ENCODE measurements at places on chromosomes 6 and 20.

DNA sequence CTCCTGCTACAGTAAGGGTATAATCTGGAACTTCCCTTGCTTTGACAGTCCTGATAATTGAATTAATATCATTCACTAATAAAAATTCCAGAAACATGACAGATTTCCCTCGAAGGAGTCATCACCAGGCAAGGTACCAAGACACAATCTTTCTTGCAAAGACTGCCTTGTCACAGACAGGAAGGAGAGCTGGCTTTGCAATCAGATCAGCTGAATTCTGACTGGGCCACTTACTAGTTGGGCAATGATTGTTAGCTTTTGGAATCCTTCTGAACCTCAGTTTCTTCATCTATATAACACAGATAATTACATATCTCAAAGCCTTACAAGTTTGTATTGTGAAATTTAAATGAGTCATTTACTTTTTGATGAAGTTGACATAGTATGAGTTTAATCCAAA lies 344.2 kb downstream of the RFPL4B start:
- DNase-seq, result no peak

- DNase-seq, result peak; percentile 41
Observed at GRCh38 chr20:17735959-17736621, 36.3 kb downstream of the BANF2 start.

- no peak for DNase-seq
Observed at GRCh38 chr6:51842061-51842803, 245.2 kb downstream of the PKHD1 start.

DNA sequence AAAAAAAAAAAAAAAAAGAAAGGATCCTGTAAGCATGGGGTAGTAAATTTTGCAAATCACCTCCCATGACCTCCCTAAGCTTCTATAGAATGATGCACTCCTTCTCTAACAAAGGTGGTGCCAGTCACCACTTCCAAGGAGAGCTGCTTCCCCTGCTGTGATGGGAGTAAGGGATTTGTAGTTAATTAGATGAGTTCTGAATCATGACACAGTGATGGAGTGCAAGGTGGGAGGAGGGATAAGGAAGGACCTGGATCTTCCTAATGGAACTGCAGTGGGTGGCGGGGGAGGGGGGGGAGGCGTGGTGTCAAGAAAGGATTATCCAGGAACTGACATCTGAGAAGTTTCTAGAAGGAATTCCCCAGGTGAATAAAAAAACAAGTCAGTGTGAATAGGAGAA lies 47.8 kb downstream of the NRN1 start:
- DNase-seq, result no peak

DNA sequence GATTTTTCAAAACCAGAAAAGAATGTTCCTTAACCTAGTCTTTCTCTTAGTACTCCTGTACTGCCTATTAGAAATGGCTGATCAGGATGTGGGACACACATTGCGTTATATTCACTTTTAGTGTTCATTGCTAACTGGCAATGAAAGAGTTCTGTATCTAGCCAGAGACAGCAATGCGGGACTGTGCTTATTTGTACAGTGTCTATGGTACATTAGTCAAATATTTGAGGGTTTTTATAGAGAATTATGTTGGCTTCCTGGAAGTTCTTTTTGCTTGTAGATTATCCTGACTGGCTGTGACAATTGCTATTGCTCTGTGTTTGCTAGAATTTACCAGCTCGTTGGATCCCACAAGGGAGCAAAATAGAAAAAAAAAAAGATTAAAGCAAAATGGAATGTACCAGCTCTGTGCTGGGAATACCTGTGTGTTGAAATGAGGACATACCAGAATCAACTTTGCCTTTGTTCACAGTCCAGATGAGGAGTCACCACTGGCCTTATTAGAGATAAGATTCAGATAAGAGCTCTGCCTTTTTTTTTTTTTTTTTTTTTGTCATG lies 22.4 kb upstream of the IFNGR1 start:
- DNase-seq, result no peak

DNA sequence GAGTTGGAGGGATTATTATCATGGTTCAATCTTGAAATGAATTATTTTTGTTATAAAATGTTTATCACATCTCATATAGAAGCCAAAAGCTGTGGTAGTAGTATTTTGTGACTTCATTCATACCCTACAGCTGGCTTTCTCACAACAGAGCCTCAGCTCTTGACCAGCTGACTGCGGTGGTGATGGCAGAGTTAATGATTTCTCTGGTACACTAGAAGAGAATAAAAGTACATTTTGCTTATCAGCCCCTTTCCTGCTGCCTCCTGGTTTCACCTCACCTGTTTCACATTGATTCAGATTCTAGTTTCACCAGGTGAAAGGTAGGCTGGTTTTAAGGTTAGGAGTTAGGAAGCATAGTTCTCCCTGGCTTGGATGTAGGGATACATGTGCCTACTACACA lies 55.7 kb downstream of the AFG1L start:
- no peak for DNase-seq

DNA sequence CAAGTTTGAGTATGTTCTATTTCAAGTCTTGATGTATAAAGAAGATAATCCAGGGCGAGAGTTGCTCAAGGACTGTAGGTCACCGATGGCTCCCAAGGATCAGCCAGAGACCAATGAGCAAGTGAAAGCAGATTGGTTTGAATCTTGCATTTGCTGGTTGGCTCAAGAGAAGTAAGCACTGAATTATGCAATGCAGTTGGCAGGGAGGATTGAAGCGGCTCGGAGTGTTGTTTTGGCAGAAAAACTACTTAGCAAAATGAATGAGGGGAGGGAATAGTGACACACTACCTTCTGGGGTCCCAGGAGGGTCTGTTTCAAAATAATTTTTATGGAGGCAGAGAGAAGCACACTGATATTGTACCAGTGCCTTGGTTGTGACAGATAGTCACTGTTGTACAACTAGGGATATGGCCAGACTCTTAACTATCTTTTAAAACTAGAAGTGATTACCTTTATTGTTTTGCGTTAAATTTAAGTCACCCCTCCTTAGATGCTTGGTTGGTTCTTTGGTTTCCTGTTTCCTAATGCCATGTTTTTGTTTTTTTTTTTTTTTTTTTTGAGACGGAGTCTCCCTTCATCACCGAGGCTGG lies 15.7 kb downstream of the SASH1 start:
- peak; percentile 49 for DNase-seq

GRCh38 chr6:71400852-71401251 lies 112.2 kb downstream of the OGFRL1 start:
- no peak for DNase-seq

DNA sequence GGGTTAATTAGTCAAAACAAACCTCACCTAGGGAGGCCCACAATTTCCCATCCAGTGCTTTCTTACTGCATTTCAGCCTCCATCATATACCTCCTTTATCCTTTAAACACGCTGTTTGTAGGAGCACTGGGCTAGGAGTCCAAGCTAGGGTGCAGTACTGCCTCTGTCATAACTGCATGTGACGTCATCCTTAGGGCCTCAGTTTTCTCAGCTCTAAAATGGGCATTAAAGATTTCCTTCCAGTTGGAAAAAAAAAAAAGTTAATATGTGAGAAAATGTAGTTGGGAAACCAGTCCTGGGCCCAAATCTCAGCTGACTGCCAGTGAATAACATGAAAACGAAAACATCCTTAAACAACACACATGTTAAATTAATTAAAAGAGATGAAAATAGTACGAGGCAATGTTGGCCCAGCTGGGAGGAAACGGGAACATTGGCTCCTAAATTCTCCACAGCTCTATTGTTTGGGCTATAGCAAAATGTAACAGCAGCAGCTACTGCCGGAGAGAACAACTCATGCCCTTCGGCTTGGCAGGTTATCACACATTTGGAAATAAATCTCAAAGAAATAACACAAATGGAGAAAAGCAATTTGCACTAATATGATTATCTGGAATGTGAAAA lies 79.9 kb upstream of the CCDC167 start:
- no peak for DNase-seq

DNA sequence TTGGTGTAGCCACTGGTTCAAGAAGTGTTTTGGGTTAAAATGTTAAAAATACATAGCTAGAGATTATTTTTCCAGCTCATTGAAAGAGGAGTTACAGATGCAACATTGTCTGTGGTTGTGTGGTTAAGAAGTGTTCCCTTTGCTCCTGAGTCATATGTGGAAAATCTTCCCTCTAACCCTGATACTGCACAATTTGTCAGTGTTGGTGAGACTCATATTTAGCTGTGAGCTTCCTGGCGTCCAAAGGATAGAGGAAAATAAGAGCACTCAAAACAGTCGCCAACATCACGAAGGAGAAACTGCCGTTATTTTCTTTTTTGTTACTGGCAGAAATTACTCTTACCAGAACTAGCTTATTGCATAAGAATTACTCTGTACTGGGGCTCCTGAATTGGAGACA lies 250.4 kb downstream of the CDH4 start:
- no peak for DNase-seq

DNA sequence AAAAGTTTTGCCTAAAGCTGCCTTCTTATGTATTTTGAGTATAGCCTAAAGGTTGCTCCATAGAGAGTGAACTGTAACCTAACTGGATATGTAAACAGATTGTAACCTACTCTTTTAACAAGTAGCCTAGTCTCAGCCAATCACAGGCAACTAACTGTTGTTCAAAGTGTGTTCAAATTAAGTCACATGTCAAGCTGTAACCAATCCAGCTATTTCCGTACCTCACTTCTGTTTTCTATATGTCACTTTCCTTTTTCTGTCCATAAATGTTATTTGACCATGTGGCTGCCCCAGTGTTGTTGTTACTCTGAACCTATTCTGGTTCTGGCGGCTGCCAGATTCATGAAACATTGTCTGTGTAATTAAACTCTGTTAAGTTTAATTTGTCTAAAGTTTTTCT lies 47.4 kb upstream of the RNGTT start:
- peak; percentile 52 for DNase-seq

DNA sequence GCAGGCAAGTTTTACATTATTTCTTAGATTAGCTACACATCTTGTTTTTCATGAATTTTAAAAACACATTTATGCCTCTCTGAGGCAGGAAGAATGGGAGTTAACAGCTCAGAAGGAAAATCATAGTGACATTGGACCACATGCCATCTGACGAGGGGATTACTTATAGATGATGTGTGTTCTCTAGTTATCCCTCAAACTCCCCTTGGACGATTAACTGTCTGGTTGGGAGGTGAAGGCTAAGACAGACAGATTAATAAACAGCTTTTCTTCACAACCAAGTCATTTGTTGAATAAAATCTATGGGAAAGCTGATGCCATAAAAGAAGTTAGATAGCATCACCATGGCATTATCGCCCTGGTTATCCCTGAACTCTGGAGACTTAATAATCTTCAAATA lies 80.0 kb upstream of the PREP start:
- DNase-seq, result no peak

DNA sequence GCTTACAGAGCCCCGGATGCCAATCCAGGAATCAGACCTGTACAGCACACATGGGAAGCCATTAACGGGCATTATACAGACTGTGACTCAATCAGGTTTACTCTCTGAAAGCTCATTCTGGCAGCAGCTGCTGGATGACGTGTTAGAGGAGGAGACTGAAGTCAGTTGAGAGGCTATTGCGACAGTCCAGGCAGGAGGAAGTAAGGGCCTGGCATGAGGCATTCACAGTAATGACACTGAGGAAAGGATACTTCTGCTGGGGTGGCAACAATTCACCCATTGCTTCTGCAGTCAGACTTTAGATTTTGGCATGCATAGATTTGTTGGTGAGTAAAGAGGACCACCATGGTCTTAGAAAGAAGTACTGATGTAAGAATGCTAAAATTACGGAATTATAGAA lies 151.0 kb upstream of the HEY2 start:
- DNase-seq, result peak; percentile 92

GRCh38 chr6:157763904-157764177 lies 59.2 kb upstream of the SNX9 start:
- no peak for DNase-seq

DNA sequence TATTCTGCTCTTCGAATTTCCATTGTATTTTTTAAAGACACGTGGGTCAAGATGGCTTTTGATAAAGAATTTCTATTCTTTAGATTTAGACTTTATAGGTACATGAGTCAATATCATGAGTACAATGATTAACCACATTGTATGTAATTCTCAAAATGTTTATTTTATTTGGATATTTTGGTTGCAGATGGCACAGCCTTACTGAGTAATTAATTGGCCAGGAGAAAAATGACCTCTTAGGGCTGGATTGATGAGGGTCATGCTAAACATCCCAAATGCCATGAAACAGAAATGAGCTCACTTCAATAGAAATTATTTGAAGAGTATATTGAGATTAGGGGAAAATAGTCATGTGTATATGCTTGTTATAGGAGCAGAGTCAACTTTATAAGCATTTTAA lies 131.2 kb upstream of the CCN2 start:
- no peak for DNase-seq

GRCh38 chr6:45668705-45669104 lies 291.0 kb upstream of the SUPT3H start:
- no peak for DNase-seq

GRCh38 chr6:125700581-125701353 lies 48.7 kb upstream of the HEY2 start:
- DNase-seq, result no peak

GRCh38 chr6:144144996-144145395 lies 5.3 kb upstream of the STX11 start:
- DNase-seq, result no peak

DNA sequence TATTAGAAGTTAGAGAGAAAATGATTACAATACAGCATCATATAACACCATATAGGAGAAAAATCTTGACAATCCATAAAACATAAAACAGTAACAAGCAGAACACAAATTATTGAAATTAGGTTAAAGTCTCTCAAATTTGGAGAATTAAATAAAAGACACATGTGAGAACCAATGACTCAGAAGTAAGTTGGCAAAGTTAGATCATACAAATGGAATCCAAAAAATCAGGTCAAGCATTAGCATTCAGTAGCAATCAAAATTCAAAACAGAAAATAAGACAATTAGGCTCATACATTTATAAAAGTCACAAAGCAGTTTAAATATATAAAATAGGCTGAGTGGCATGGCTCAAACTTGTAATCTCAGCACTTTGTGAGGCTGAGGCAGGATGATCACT lies 775.6 kb downstream of the PHF3 start:
- DNase-seq, result no peak

- DNase-seq, result no peak
Observed at GRCh38 chr20:56163806-56164205, 84.7 kb upstream of the MC3R start.

- no peak for DNase-seq
Observed at GRCh38 chr6:12548526-12548925, 168.0 kb upstream of the PHACTR1 start.

DNA sequence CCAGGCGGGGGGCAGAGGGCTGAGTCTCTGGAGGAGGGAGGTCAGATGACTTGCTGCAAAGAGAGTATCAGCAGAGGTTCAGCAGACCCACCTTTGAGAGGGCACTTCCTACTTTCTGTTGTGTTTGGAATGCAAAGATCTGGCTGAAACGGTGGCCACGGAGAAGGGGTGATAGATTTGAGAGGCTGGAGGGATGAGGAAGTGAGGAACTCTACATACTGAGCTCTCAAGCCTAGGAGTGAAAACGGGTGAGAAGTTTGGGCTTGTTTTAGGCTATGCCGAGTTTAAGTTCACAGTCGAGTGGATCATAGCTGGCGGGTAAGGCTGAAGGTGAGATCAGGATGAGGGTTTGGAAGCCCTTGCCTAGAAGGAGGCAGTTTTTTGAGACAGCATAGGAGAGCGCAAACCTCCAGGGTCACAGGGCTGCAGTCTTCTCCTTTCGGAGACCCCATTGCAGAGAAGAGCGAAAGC lies 477 bp upstream of the ITPA start:
- peak; percentile 39 for DNase-seq

GRCh38 chr6:24775520-24776058 lies 852 bp downstream of the GMNN start:
- DNase-seq, result peak; percentile 34

GRCh38 chr6:15816661-15817060 lies 153.8 kb upstream of the DTNBP1 start:
- DNase-seq, result no peak

- no peak for DNase-seq
Observed at GRCh38 chr20:24697411-24697810, 228.0 kb downstream of the SYNDIG1 start.

GRCh38 chr20:56833427-56833826 lies 204.3 kb downstream of the TFAP2C start:
- no peak for DNase-seq
